ENCODE measurements at places on chromosomes 5 and 9.

DNA sequence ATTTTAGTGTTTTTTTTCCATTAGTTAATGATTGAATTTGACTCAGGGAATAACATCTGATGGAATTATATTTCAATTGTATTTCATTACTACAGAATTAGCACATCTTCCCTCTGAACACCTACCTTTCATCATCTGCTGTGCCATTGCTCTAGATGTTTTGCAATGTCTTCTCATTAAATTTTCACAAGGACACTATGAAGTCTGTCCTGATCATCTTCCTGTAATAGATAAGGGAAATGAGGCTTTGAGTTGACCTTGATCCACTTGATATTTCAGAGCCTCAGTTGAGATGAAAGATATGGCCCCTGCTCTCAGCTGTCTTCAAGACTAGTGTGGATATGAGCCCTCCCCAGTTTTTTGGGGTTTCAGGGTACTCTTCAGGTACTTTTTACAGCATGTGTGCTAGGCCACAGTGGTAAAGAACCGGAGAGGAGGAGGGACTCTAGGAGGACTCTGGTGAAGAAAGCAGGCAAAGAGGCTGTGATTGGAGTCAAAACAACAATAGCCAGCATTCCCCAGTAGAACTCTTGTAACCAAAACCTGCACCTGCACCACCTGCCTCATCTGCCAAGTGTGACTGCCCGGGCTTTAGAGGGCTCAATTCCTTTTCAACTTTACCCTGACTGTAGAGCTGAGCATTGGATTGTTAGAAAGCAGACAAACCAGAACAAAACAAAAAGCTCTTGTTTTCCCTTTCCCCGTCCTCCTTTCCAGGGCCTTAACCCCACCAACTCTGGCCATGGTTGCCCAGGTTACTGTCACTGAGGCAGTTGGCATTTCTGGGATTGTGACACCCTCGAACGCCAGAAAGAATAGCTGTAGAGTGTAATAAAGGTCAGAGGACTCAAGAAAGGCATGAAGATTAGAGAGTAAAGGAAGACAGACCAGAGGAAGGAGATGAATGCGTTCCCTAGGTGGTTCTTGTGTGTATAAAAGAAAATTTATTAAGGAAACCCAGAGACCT lies 56.3 kb downstream of the ERAP1 start:
- DNase-seq: peak; percentile 23

GRCh38 chr5:104538734-104539133 lies 976.1 kb upstream of the NUDT12 start:
- no peak for DNase-seq

DNA sequence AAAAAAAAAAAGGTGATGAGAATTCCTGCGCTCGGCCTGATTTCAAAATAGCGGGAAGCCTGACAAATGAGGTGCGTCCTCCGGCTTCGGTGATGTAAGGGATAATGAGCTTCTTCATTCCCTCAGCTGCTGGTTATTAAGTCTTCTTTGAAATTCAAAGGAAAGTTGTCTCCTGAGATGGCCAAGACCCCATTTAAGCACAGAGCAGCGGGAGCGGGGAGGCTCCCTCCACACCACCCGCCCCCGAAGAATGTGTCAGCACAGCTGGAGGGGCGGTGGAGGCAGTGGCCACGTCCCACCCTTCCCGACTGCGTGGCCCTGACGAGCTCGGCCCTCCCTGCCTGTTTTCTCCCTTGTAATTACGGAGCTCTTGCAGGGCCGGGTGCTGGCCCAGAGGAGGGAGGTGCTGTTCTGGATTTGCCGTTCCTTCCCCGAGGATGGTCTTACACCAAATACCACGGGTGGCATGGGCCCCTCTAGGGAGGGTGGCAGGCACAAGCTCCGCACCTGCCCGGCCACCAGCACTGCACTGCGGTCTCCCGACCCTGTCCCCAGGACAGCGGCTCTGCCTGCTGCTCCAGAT lies 31.0 kb downstream of the SLC9A3 start:
- no peak for DNase-seq

DNA sequence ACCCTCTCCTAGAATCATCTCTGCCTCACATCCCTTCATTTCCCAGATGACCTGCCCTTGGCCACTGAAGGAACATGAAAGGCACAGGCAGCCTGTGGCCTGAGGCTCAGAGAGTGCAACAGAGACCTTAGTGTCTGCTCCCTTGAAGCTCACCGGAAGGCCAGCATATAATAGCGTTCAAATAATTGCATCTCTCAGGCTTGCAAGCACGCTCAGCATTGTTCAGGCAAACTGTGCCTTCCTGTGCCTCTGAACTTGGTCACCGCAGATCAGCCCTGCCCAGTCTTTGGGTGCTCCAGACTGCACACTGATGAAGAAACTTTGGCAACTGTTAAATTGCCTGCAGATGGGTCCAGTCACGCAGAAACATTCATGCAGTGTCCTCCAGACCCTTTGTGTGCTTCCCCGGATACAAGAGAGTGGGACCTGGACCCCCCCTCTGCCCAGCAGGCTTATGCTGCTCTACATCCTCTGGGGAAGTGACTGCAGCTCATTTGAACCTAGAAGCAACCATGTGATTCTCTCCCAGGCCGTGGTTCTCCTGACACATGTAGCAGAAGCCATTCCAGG lies 216.0 kb upstream of the ANKRD55 start:
- no peak for DNase-seq

DNA sequence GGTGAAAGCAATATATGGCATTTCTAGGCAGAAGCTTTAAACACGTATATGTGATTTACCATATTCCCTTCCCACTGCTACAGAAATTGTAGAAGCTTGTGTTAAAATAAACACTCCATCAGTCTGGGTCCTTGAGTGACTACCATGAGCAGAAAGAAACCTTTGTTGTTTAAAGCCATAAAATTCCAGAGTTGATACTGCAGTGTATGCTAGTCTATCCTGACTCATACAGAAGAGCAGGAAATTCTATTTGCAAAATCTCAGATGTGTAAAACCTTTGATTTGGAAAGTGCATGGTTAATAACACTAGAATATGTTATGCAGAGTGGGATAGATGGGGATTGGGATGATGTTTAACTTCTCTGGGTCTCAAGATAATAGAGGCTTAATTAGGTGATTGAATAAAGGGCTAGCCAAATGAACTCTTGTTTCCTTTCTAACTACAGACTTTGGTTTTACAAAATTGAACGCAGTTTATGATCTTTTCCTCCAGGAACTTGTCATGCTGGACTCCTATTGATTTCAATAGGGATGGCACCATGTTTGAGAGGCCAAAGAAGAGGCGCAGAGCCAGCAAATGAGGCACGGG lies 282.7 kb upstream of the VLDLR start:
- DNase-seq: peak; percentile 17

DNA sequence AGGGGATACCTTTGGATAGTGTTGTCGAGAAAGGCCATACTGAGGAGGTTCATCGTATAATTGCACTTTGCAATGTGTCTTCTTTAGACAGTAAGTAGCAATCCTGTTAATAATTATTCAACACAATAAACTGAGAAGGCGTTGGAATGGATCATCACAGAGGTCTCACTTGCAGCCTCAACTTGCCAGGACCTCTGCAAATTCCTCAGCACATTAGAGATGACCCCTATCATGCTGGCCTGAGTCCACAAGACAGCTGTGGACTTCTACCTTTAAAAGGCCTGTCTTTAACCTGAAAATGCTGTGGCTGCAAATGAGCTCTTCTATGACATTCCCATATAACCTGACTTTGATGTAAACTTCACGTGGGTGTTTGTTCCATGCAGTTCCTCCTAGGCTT lies 14.1 kb downstream of the SH3TC2 start:
- DNase-seq: no peak

DNA sequence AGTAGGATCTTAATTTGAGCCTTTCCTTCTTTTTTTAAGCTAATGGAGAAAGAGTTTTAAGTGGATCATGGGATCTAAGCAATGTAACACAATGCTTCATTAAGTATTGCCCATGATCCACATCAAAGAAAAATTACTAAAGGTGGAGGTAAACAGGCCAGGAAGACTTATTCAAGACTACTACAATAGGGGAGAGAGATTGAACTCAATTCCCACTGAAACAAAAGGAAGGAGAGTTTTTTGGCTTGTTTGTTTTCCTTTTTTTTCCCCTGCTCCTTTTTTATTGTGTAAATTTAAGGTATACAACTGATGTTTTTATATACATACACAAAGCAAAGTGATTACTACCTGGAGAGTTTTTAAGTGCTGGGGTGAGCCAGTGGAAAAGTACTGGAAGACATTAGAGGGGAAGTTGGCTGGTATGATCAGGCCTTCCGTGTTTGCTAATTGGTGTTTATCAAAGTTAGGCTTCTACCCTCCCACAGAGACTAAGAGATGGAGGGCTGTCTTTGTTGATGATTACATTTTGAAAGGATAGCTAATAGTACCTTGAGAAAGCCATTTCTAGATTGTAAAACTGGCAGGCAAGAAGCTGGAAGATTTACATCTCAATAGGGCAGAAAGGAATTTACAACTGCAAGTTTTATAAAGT lies 262.7 kb downstream of the CHSY3 start:
- DNase-seq: no peak

DNA sequence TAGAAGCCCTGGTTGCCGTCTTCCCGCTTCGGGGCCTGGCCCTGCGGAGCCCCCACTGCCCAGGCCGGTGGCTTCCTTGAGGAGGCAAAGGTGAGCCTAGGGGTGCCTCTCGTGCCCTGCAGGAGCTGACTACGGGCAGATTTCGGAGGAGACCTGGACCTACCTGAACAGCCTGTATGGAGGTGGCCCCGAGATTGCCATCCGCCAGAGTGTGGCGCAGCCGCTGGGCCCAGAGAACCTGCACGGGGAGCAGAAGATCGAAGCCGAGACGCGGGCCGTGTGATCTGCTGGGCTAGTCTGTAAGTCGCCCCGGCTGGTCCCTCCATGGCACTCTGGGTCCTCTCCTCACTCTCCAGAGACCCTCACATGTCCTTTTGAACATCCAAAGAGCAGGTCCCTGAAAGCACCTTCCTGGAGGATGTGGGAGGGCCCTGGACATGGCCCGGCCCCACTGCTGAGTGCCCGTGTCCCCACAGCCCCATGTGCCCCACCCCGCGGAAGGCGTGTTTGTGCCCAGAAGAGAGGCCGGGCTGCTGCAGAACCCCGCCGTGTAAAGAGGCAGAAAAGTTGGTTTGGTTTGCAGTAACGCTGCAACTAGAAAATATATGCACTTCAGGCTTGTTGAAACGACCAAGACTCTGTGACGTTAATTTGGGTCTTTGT lies 44.9 kb downstream of the USP20 start:
- no peak for DNase-seq

DNA sequence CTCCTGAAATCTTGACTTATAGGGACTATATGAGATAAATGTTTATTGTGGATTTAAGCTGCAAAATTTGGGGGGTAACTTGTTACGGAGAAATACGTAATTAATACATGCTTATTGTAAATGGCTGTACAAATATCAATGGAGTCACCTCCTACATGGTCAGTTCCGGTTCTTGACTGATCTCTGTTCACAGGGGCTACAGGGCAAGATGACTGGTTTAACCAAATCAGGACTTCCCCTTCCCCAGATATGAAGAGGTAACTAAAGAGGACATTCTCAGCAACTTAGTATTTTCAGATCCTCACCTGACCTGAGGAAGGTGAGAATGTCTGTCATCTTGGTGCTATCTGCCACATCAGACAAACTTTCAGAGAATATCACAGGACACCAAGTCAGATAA lies 54.7 kb downstream of the PTCD2 start:
- DNase-seq: no peak

- DNase-seq: no peak
These were observed 2.1 kb downstream of the MGAT4B start for GRCh38 chr5:179804555-179804947.

- no peak for DNase-seq
These were observed 45.4 kb downstream of the SPATA31C2 start for GRCh38 chr9:88092797-88093331.

- no peak for DNase-seq
These were observed 123.5 kb downstream of the DEPDC1B start for GRCh38 chr5:60576425-60576824.

DNA sequence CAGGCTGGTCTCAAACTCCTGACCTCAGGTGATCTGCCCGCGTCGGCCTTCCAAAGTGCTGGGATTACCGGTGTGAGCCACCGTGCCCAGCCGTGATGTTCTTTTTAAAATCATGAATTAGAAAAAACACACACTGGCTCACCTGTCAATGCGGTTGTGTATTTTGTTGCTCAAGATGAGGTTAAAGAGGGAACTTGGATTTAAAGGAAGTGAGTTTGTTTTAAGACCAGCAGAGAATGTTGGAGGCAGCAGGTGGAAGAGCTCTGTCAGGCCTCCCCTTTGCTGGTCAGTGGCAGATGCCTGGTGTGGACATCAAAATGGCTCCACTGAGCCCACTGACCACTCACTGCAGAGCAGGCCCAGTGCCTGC lies 38.9 kb downstream of the WNK2 start:
- DNase-seq: no peak

GRCh38 chr9:109789971-109790370 lies 10.0 kb downstream of the PALM2AKAP2 start:
- no peak for DNase-seq

- no peak for DNase-seq
These were observed 5.7 kb upstream of the S1PR3 start for GRCh38 chr9:88985616-88986015.

DNA sequence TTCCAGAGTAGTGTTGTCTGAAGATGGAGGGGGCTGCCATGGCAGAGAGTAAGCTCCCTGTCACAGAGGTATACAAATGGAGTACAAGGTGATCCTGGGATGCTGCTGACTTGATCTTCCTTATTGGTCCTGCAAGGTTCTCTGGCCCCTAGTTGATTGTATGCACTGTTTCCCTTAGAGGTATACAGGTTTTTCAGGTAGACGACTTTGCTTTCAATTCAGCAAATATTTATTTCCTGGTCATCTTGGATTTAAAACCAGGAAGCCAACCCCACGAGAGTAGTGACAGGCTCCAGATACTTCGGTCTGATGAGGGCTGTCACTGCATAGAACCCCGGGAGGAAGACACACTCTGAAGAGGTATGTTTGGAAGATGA lies 16.5 kb upstream of the TRIM14 start:
- DNase-seq: no peak

DNA sequence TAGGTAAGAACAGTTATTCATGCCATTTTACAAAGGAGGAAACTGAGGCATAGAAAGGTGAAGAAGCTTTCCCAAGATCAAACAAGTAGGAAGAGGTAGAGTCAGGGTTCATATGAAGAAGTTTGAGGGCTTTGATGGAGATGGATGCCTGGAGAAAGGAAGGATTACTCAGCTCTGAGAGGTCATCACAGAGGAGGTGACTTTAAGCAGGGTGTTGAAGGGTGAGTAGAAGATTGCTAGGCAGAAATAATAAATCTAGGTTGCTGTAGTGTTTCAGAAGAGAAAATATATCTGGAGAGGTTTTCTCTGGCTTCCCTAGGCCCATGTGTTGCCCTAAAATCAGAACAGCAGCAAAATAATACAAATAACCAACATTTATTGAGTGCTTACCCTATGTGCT lies 196.3 kb downstream of the PALM2AKAP2 start:
- DNase-seq: no peak

GRCh38 chr5:139435676-139436075 lies 3.6 kb downstream of the DNAJC18 start:
- no peak for DNase-seq

- peak; percentile 89 for DNase-seq
These were observed 34.5 kb upstream of the SLC46A2 start for GRCh38 chr9:112925058-112925641.

DNA sequence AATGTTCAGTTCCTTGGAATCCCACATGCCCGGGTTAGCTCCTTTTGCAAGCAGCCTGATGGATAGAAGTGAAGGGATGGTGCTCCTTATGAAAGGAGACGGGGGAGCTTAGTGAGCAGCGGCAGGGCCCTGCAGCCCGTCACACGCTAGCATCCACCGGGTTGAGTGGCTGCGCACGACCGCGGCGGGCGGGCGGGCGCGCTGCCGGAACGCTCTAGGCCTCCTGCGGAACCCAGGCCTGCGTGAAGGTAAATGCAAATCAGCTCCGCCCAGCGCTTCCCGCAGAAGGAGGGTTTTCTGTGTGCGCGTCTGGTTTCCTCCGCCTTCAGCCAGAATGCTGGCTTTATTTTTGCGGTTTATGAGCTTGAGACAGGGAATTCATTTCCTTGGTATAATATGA lies 19.8 kb downstream of the IL12B start:
- DNase-seq: peak; percentile 60

Data from NCI-H1417 (cell line).